ENCODE measurements at places on chromosomes 4 and X.

DNA sequence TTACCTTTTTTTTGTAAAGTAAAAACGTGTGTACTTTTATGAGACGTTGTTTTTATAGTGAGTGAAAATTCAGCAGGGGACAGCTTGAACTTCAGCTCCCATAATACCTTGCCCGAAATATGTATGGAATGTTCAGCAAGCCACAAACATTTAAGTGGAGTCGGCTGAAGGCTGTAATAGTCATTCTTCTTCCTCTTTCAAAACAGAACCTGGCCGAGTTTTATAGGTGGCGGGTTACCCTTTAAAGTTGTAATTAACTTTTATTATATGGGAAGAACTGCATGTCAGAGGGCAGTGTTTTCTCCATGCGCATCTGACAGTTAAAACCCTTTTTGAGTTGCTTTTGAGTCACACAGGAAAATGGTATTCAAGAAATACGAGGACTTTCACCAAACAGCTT lies 50.7 kb downstream of the CLDN34 start:
- DNase-seq, result no peak

- DNase-seq, result no peak
Observed at GRCh38 chr4:67109276-67109675, 436.0 kb downstream of the CENPC start.

DNA sequence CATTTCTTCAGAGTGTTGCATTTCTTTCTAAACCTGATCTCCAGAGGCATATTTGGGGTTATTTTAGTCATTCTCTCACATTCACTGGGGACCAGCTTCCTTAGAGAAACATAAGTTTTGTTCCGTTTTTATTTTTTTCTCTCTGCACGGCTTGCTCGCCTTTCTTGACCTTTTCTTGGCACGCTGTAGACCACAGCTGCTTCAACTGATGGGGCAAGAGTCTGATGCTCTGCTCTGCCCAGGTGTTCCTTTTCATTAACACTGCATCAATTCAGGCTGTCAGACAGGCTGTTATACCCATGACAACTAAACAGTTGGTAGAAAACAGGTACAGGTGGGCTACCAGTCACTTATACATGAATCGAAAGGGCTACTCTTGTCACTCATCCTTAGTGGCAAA lies 682.2 kb upstream of the DIAPH2 start:
- DNase-seq, result no peak

DNA sequence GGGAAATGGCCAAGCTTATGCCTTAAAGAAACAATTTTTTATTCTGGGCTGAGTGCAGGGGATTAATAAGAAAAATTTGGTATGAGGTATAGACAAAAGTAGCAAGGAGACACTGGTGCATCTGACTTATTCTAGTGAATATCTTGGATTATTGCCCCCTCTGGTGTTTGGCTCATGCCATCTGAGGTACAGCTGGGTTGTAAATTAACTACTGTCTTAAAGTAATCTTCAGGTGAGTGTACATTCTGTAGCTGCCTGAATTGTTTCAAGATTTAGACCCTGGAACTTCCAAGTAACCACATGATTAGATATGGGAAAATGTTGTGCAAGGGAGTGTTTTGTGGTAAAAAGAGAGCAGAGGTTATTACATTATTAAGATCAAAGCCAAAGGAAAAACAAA lies 988.7 kb downstream of the FAM133A start:
- DNase-seq, result no peak

DNA sequence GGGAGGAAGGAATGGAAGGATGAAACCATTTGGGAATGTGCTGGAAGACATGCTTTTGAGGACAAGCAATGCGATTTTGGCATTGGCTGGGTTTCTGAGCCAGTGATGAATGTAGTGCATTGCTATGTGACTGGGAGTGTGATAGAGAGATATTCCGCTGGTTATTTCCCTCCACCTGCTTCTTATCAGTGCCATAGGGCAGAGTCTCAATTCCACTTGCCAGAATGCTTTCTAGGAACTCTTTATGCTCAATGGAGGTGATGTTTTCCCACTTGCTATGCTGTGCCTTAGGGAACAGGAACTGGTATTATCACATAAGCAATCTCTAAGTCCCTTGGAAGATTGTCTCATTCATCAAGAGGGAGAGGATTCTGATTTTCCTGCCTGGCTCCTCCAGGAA lies 28.0 kb downstream of the TBL1X start:
- no peak for DNase-seq

- no peak for DNase-seq
Observed at GRCh38 chr4:27604692-27605091, 744.1 kb downstream of the STIM2 start.

DNA sequence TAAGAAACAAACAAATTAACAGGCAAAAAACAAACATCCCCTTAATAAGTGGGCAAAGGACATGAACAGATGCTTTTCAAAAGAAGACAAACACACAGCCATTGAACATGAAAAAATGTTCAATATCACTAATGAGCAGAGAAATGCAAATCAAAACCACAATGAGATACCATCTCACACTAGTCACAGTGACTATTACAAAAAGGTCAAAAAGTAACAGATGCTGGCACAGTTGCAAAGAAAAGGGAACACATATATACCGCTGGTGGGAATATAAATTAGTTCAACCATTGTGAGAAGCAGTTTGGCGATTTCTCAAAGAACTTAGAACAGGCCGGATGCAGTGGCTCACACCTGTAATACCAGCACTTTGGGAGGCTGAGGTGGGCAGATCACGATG lies 146.1 kb upstream of the NEIL3 start:
- no peak for DNase-seq

- DNase-seq, result no peak
Observed at GRCh38 chr4:7157666-7158065, 34.7 kb upstream of the SORCS2 start.

DNA sequence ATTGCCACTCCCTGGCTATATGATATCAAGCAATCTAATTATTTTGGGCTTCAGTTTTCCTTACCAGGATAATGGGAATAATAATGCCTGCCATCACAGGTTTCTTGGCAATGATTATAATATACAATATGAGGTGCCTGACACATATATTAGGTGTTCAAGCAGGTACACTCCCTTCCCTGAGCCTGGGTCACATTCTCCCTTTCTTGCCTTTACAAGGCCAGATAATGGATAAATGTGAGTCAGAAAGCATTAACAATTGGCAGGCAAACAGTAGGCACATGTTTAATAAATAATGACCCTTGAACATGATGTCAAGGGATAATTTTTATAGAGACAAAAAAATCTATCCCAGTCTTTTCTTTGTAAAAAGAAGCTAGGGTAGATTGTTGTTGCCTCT lies 17.2 kb downstream of the NDP start:
- DNase-seq, result no peak

DNA sequence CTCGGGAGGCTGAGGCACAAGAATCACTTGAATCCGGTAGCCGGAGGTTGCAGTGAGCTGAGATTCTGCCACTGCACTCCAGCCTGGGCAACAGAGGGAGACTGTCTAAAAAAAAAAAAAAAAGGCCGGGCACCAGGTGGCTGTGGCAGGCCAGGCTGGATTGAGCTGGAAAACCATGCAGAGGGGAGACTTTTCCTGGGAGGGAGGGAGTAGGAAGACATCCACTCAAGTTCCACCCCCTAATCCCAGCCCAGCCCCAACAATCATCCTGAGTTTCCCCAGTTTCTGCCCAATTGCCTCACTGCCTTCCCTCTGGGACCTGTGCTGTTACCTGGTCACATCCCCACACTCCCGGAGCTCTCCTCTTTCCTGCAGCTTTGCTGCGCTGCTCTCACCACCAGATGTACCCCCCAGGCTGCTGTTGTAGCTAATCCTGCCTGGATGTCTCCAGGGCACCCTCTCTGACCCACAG lies 9.0 kb upstream of the TSPYL2 start:
- peak; percentile 53 for DNase-seq

DNA sequence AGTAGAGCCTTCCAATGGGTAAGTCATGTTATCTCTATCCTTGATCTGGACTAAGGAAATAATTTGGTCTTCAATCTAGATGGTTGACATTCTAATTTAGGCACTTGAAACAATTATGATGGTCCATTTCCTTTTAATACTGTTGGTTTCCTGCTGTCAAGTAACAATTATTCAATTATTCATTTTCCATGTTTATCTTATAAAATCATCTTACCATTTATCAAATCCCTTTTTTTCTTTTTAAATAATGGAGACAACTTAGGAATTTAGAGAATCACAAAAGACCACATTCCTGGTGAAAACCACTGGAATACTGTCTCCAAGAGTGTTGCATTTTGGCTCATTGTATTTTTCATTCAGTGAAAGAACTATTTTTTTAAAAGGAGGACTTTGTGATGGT lies 148.7 kb upstream of the CTSO start:
- DNase-seq, result no peak

DNA sequence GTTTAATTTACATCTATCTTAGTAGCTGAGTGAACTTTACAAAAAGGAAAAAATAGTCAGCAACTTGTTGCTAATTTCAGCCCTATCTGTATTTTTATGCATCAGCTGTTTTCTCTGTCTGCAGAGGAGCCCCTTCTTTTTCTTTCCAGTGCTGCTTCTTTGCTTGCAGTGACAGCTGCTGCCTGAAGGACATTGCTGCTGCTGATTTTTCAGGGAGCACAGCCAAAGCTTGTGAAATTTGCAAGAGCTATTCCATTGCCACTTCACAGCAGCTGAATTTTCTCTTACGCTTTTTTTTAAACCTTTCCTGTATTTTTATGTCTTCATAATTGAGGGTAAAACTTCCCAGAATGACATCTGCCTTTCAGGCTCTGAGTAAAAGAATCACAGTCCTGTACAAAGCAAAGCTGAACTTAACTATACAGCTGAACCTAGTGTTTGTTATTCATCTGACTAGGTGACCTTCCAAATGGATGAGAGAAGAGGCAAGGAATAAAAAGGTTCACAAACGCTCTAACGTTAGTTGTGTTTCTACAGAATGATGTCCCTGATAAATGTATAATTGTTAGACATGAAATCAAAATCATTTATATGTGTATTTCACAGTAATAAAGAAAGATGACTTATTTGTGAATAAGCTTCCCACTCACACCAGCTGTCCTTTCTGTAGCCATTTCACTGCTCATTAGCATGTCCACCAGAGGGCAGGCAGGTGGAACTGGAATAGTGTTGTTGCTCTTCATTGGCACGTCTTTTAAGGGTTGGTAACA lies 541.4 kb downstream of the ADGRL3 start:
- DNase-seq, result no peak

DNA sequence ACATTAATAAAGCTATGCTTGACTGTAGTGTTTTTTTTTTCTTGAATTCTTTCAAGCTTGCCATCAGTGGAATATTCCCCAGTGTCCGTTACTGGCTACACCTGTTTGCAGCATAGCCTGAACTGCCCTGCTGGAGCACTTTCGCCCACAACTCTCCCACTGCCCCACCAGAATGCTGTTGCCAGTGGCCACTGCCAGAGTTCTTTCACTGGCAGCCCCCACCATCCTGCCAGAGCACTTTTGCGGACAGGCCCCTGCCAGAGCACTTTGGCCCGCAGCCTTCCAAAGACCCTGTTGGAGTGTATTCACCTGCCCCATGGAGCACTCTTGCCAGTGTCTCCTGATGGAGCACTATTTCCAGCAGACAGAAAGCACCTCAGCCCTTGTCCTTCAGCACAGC lies 452.3 kb upstream of the GRID2 start:
- no peak for DNase-seq

DNA sequence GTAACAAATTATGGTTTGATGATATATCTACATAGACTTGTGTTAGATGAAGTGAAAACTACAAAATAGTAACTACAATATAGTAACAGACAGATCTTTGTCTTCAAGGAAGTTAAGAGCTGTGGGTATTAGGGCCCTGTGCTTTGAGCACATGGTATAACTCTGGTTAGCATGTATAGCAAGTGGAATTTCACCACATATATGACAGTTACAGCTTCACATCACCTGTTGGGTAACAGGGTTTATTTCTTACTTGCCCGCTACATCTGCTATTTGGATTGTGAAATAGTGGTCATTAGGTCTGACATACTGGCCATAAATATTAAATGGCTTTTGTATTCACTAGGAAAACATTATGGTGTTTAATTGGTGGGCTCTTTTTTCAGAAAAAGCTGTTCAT lies 20.2 kb downstream of the OFD1 start:
- DNase-seq, result no peak

DNA sequence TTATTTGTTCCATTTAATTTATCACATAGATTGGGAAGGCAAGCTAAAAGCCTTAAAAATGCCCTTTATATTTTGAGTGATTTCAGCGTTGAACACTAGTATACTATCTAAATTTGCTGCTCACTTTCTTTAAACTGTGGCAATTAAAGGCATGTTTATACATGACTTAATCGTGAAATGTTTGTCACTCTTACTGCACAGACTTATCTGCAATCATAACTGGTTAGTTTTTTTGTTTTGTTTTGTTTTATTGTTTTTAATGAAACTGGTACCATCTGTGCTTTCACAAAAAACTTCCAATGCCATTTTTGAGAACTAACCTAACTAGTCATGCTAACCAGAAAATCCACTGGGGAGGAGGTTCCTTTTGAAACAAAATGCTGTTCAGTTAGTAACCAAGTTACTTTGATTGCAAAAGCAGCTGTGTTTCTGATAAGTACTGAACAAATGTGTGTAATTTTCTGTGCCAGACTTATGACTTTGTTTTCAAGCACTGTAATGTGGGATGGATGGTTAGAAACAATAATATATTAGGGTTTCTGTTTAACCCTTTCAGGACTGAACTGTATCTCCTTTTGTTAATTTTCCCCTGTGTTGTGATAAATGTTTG lies 56.1 kb downstream of the CCKAR start:
- no peak for DNase-seq

- no peak for DNase-seq
Observed at GRCh38 chr4:154741131-154741665, 2.6 kb upstream of the LRAT start.

GRCh38 chr4:7810783-7811535 lies 128.7 kb downstream of the AFAP1 start:
- DNase-seq, result no peak

- DNase-seq, result no peak
Observed at GRCh38 chr4:31290836-31291235, 570.7 kb downstream of the PCDH7 start.

- DNase-seq, result no peak
Observed at GRCh38 chrX:111254896-111255693, 15.2 kb downstream of the CAPN6 start.

DNA sequence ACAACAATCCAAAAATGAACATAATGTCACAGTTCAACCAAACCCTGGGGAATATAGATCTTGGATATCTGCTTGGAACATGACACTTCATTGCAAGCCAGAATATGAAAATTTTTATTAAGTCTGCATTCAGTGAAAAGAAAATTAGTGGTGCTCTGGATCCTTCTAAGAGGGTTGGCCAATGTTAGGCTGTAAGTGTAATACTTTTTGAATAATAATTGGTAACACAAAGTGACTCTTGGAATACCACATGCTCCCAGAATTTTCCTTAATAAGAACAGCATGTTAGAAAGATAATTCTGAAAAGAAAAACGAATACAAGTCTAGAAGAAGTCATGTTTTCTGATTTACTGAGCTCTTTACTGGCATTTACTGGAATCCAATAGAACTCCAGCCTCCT lies 175.8 kb downstream of the RASL11B start:
- no peak for DNase-seq

DNA sequence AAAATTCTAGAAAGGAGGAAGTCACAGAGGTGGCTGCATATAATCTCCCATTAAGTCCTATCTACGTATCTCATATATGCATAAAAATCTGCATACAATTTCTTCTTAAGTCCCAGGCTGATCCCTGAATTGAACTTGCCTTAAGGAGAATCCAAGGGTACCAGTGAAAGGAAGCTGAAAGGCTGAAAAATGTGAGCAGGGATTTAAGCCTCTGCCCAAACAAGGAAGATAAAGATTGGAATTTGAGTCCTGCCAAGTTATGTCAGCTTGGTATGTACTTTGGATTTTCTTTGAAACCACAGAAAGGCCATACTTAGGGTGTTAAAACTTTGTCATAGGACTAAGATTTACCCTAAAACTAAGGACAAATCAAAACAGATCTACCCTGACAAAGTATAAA lies 26.5 kb upstream of the GEMIN8 start:
- DNase-seq, result no peak

Measured in thyroid gland (tissue), 4 donors.